ENCODE measurements at places on chromosomes 2 and 18. TPM values are rescaled to one million over a fixed set of nuclear protein-coding genes. Genes with fewer than 3 reads are reported as not detected.
A peak's percentile ranks its signal among the peaks of the same experiment; 100 is the strongest.

DNA sequence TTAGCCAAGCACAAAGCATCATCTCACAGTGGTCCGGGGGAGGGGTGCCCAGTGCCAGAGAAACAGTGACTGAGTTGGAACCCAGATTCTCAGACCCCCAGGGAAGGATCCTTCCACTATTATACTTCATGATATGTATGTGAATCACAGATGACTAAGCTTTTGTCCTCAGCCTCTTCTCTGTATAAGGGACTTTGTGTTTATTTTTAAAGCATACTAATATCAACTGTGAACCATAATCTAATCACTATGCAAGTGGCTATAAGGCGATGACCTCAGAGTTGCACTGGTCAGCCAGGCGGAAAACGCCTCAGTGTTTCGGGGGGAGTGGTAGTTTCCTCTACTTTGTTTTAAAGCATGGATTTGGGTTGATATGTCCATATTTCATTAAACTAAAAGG lies 160.4 kb upstream of the TMEM200C start:
- DNase-seq, result peak; percentile 77

DNA sequence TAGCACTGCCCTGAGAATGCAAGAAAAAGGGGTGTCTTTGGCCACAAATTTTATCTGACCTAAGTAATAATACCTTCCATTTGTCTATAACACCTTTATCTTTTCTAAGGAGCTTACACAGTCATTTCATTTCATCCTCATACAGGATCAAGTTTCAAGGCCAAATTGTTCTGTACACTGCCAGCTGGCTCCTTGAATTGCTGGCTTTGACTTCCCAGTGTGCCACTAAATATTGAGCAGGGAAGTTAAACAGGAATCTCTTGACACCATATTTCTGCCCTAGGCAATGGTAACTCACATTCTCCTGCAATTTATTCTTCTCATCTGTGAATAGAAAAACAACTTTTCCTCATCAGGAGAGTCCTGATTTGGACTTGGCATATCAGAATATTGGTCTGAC lies 195.1 kb upstream of the LRP1B start:
- no peak for DNase-seq

DNA sequence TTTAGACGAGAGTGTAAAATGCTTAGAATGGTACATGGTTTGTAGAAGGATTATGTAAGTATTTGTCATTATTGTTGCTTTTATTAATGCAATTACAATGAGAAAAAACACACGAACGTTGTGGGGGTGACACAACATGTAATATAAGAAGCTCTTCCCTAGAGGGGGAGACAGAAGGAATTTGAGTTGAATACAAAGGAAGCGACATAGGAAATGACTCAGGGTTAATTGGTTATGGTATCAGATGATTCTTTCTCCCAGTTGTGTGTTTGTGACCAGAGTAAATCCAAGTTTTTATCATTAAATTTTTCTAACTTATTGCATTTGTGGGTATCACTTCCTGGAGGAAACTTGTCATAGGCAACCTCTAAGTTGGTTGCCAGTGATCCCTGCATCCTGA lies 625.6 kb upstream of the CDH2 start:
- no peak for DNase-seq

- DNase-seq, result no peak
Measured at GRCh38 chr2:96808176-96808837, 7.8 kb upstream of the CNNM3 start.

- DNase-seq, result no peak
Measured at GRCh38 chr18:70387027-70387426, 98.2 kb downstream of the SOCS6 start.

DNA sequence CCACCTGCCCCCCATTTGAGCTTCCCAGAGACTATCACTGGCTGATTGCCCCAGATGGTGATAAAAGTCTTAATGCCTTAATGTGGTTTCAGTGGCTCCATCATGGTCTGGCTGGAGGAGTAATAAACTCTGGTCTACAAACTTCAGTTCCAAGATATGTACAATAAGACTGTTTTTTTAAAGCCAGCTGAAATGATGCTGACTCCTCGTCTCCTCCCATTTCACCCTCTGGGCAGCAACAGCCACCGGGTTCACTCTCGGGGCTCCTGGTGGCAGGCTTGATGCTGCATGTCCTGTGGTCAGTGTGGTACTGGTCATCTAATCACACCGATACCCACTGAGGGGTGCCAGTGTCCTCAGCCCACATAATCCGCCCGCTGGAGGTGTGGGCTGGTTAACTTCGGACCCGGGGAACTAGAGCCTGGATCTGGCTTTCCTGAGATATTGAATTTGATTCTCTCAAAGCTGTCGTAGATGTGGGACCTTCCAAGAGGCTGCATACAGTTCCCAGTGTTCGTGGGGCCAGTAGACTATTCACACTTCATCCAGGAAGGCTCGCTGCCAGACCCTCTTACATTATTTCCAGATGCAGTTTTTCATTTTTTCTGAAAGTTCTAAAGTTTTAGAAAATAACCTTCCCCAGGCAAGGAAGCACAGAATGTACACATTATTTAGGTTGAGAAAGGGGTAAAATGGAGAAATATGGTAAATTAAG lies 95.3 kb downstream of the GALR1 start:
- no peak for DNase-seq

DNA sequence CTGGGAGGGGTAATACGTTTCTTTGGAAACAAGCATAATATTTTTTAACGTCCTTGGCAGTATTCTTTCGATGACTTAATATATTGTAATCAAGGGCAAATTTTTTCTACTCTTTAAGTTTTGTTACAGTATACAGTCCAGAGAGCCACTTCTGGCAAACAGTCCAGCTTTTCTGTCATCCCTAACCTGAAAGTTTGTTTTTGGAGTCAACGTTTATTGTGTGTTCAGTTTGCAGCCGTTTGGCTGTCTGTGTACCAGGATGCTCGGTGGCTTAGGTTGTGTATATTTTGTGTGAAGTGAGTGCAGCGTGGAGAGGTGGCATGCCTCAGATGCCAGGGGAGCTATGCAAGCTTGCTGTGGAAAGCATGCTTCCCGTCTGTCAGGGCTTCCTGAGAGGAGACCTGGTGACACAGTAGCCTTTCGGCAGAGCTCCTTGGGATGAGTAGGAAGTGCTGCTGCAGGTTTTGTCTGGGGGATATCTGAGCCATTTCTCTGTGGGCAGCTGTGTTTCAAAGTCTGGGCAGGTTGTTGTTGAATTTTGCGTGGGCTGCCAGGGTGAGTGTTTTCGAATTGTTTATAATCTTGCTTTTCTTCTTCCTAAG lies 14.7 kb downstream of the MAP3K20 start:
- no peak for DNase-seq

DNA sequence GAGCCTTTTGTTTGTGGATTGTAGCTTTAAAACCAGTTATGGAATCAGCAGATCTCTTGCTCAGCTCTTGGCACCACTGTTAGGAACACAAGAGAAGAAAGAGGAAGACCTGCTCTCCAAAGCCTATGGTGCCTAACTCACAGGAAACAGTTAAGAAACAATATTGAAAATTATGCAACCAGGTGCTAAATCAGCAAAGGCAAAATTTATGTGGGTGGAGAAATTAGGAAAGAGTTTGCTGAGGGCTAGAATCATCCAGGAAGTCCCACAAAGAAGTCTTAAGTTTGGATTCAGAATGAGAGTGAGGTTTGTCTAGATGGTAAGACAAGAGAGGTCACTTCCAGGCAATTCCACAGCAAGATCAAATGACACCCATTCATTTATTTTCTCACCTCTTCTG lies 49.4 kb downstream of the AOX1 start:
- DNase-seq, result no peak

DNA sequence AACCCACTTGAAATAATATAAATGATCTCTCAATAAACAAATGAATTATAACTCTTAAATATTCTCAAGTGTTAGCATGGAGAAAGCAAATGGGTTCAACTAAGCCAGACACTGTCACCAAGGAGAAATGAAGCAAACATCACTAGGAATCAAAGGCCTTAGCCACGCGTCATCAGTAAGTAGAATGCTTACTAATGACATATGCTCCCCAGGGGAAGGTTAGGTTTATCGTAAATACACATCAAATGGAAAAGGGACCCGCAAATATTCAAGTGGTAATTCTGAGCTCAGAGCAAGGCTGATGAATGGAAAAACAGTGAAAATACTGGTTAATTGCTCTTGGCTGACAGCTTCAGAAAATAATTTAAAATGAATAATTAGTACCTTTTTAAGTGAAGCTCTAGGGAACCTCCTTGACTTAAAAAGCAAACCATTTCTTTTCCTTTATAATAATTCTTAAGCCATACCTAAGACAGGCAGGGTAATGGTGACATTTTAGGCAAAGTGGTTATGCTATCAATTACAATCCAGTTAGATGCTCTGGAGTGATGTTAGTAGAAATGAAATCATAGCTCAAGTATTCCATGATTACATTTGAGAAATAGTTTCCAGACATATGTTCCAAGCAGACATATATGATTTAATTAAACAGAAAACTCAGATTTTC lies 101.5 kb downstream of the ALPK2 start:
- peak; percentile 78 for DNase-seq

DNA sequence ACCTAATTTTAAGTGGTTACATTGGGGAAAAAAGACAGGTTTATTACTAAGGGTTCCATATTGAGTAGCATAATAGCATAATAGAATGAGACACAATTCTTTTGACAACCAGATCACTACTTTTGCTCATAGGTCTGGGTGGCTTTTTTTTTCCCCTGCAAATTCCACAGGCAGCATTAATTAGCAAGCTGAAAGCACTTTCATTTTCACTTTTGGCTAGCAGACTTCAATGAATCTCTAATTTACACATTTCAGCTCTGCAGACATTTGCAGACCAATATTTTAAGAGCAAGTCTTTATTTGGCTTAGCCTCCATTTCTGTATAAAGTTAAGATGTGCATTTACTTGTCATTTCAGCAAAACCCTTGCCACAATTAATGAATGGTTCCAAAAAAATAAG lies 185.5 kb downstream of the NOL4 start:
- no peak for DNase-seq

DNA sequence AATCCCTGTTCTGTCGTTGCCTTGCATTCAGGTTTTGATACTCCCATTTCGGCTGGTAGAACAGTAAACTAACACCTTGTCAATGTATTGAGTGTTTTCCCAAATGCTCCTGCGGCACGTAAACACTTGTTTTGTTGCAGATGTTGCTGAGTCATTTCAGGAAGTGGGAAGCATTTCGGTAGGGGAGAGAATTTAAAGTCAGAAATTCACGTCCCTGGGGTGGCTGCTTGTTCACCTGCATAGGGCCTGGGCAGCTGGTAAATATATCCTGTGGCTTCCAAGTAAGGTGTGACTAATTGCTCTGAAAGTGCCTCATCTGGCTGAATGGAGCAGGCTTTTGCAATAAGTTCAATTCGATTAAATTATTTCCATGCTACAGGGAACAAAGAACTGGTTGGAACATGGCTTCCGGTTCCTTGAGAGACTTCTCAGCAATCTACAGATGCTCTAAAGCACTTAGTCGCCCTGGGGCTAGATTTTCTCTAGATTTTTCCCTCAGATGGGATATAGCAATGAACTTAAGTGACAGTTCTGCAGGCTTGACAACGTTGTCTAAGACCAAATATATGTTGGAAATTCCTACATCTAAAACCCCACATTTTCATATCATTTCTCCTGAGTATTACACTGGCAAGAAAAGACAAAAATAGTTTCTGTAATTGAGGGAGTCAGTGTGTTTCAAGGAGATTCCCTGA lies 5.2 kb downstream of the GALR1 start:
- no peak for DNase-seq

DNA sequence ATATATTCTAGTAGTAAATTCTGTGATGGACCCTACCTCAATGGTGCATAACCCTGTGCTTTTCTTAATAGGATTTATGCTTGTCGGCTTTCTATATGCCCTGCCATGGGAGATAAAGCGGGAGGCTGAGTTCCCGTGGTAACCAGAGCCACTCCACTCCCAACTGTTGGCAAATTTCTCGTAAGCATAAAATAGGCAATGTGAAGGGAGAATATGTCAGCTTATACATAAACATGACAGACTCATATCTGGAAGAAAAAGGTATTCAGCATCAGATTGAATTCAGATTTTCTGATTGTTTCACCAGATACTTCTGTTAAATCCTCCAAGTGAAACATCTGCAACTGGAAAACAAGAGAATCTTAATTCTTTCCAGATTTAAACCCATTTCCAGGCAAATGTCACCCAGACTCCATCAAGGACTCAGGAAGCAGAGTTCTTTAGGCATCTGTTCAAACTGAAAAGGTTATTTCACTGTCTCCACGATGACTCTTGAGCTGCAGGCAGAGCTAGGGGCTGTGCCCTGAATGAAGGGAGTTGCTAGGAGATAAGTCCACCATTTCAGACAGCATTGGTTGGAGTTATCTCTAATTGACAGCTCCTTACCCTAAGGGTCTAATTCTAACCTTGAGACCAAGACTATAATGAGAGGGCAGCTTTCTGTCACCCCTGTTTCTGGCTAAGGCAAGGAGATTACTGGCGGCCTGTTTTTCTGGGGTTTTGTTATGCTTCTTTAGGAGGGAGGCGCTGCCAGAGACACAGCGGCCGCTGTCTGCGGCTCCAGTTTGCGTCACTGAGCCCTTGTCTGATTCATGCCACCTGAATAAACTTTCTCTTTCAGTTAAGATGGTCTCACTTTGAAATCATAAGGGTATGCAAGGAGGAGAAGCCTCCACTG lies 381.3 kb downstream of the SOX11 start:
- no peak for DNase-seq

GRCh38 chr2:30280596-30281434 lies 49.5 kb downstream of the LBH start:
- peak; percentile 71 for DNase-seq

GRCh38 chr18:42619771-42620170 lies 495.7 kb downstream of the RIT2 start:
- no peak for DNase-seq

DNA sequence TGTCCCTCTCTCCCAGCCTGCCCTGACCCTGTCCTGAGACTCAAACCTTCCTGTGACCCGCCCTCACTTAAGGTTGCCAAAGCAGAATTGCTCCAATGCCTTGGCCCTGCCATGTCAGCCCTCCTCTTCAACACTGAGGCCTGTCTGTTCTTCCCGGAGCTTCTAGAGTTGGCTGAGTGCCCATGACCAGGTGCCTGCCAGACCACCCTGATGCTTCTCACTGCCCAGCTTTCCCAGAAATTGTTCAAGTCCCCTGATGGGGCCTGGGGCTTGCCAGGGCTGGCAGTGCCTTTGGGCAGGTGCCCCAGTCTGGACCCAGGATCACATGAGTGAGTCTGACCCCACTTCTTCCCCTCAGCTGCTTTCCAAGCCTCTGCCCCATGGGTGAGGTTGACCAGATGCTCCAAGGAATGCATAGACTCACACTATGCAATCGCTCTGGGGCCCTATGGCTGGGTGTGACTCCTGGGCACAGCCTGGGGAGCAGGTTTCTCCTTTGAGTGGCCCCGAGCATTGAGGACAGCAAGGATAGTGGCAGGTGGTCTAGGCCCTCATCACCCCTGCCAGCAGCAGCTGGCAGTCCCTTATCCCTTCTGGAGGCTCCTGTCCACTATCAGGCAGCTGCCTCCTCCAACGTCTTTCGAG lies 3.1 kb upstream of the INPP5D start:
- DNase-seq, result no peak

Gene CDKL4
- total RNA-seq, result not detected

Gene FRZB
- total RNA-seq, result not detected

Gene FKBP7
- 60.6 TPM for total RNA-seq

Gene DYNAP
- total RNA-seq, result not detected

Gene CENPO
- total RNA-seq, result 45.1 TPM

Gene MAP3K2
- total RNA-seq, result 15.7 TPM

Gene VWC2L
- not detected for total RNA-seq

Gene HOXD8
- 22.0 TPM for total RNA-seq

Gene CENPA
- 49.5 TPM for total RNA-seq
